ENCODE measurements at places on chromosomes 4 and X. TPM values are rescaled to one million over a fixed set of nuclear protein-coding genes. Genes with fewer than 3 reads are reported as not detected.

The TAF7L gene
- not detected for total RNA-seq

DNA sequence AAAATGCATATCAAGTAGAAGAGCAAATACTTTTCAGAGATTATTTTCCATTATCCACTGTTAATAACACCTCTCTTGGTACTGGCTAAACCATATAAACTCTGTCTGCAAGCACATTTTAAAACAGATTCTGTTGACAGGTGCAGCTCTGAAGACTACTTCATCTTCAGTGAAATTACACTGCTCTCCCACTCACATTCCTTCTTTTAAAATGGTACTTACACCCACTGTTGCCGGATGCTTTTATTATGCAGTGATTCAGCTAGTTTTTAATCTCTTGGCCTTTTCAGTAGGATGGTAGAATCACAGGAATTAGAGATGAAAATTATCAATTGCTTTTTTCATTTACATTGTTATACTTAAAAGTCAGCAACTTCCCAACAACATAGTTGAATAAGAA is 381.6 kb downstream of the GASK1B start:
- DNase-seq, result no peak

DNA sequence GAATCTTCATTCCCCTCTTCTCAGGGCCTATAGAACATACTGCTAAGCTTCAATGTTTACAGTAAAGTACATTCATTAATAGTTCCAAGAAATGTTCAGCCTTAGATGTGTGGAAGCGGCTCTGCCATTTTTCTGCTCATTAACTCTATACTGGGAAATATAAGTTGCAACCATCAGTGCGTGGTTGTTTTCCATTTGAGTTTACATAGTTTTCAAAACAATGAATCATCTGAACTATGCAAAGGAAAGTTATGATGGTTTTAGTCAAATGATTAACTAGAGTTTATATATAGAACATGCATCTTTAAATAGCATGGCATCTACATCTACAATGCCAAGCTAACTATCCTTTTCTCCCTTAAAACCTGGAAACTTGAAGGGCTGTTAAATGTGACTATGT is 29.6 kb downstream of the LEF1 start:
- no peak for DNase-seq

GRCh38 chr4:79676705-79677104 is 268.7 kb upstream of the GK2 start:
- DNase-seq, result no peak

GRCh38 chrX:119682019-119682989 is 10.7 kb downstream of the SEPTIN6 start:
- DNase-seq, result no peak

The CLCN4 gene
- 0.26 TPM for total RNA-seq

DNA sequence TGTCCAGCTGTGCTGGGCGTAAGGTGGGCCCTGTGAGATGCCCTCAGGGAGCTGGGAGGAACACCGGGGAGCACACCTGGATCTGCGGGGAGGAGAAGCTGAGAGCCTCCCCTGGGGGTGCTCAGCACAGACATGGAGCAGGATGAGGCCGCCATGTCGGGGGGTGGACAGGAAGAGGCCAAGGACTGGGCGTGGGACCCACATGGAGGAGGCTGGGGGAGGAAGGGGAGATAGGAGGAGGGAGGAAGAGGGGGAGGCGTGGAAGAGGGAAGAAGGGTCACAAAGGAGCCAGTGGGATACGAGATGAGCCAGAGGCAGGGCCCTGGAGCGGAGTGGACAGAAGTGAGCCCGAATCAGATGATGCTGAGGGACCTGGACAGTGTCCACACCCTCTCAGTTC is 66.3 kb downstream of the ZFYVE28 start:
- DNase-seq, result no peak

DNA sequence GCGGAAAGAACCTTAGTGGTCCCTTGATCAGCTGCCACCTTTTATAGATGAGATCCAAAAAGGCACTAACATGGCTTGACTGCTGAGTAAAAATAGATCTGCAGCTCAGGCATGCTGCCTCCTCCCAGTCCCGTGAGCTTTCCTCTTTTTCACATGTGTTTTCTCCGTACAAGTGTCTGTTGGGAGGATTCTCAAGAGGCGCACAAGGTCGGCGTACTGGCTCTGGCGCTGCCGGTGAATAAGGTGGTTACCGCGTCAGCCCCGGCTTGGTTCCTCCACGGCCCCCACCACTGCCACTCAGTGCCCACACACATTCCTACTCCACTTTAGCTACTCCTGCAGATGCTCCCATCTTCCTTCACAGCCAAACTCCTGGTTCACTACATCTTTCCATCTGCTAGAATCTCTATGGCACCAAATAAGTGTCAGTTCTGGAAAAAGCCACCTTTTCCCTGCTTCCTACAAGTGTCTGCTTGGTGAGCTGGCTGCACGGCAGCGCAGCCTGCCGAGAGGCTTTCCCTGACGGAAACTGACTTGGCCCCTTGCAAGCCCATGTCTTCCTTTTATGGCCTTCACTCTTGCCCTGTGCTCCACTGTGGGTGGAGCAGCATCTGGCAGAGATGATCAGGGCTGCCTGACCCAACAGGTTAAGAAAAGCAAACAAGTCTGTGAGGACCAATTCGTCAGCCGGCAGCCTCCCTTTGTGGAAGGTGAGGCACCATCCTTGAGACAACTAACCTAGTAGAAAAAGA is 99.8 kb downstream of the KLHL8 start:
- peak; percentile 90 for DNase-seq

DNA sequence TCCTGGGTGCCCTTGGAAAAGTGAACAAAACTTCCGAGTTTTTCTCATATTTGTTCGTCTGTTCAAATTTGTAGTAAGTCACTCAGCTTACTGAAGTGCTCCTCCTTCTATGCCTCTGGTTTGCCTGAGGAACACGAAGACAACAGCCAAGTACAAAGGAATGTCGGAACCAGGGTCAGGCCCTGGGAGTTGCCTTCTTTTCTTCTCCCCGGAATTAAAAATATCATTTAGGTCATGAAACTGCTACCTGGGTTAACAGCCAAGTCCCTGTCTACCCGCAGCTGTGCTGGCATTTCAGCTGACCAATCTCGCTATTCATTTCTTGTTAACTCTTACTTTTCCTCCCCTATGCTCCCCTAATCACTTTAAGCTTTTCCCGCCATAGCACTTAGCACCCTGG is 137.6 kb upstream of the TEX13D start:
- no peak for DNase-seq

The TMEM144 gene
- total RNA-seq, result 4.6 TPM

GRCh38 chrX:78650906-78651437 is 8.2 kb downstream of the RTL3 start:
- DNase-seq, result no peak

The MTNR1A gene
- total RNA-seq, result not detected

- DNase-seq, result no peak
These were observed 28.1 kb upstream of the SPON2 start for GRCh38 chr4:1200425-1201035.

The FAM3A gene
- 89.0 TPM for total RNA-seq

The LDB2 gene
- total RNA-seq, result not detected

DNA sequence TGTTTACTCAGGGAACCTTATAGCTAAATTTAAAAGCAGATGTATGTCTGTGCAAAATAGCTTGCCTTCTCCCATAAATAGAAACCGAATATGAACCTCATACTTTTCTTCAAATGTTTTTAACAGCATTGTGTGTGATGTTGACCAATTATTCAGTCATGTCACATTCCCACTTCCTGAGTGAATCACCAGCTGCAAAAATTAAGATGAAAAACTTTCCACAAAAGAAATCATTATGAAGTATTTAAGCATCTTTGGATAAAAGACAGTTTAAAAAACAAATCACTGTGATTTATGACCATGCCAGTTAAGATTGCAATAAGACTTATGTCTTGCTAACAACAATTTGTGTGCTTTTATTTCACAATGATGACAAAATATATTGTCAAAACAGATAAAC is 220.1 kb downstream of the PDGFC start:
- DNase-seq, result no peak

- DNase-seq, result no peak
These were observed 61.7 kb upstream of the STX18 start for GRCh38 chr4:4603592-4603991.

The CPZ gene
- not detected for total RNA-seq

- no peak for DNase-seq
These were observed 40.3 kb upstream of the NKRF start for GRCh38 chrX:119646515-119646914.
